CD4-positive, alpha-beta T cell treated with Interleukin-6 at 100 ng/mL for 8 hours (primary cell): ENCODE measurements at places on chromosomes 1 and 21.

GRCh38 chr1:202576816-202577215 lies 133.4 kb downstream of the SYT2 start:
- DNase-seq = no peak

DNA sequence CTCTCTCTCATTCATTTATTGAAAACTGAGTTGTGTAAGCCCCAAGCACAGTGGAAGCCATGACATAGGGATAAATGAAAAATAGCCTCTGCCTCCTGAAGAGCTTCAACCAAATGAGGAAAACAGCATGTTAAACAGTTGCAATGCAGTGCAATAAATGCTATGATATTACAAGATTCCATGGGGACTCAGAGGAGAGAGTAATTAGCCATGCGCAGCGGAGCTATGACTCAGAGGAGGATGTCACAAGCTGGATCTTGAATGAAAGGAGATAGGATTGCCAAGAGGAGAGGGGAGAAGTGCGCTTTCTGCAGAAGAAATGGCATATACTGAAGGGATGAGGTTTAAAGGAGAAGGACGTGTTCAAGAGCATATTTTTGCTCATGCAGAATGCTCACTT lies 231.3 kb upstream of the PLXNA2 start:
- no peak for DNase-seq

DNA sequence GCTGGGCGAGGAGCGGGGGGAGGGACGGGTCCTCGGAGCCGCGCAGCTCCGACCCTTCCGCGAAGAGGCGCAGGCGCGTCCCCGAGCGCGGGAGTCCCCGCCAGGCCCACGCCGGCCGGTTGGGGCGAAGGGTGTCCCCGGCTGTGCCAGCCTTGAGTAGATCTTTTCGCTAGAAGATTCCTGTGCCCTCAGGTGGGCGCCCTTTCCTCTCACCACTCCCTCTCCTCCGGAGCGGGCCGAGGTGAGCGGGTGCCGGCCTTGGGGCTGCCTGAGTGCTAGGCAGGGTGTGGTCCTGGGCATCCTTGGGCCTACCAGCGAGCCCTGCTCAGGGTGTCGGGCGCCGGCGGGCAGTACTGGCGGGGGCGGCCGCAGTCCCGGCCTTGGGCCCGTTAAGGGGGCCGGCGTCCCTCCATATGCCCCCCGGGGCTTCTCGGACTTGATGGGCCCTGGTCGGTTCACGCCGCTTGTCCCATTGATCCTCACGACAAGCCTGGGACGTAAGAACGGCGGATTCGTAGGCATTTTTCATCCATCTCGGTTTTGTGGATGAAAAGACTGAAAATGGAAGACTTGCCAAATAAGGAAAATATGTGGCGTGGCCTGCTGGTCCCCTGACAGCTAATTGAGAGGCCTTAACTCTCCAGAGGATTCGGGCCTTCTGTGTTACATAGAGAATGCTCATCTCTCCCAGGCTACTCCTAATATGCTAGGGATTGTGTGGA lies 712 bp downstream of the DEGS1 start:
- DNase-seq = peak; percentile 42

- no peak for DNase-seq
Observed at GRCh38 chr1:219621047-219621786, 8.3 kb upstream of the ZC3H11B start.

- DNase-seq = no peak
Observed at GRCh38 chr1:94803517-94804441, 16.4 kb upstream of the SLC44A3 start.

- no peak for DNase-seq
Observed at GRCh38 chr1:114756009-114756892, 1.5 kb downstream of the CSDE1 start.

- DNase-seq = no peak
Observed at GRCh38 chr1:192081359-192081758, 76.9 kb upstream of the RGS18 start.

- no peak for DNase-seq
Observed at GRCh38 chr1:41317361-41317760, 43.9 kb upstream of the FOXO6 start.

- no peak for DNase-seq
Observed at GRCh38 chr21:44991538-44992483, 52.0 kb downstream of the SLX9 start.

DNA sequence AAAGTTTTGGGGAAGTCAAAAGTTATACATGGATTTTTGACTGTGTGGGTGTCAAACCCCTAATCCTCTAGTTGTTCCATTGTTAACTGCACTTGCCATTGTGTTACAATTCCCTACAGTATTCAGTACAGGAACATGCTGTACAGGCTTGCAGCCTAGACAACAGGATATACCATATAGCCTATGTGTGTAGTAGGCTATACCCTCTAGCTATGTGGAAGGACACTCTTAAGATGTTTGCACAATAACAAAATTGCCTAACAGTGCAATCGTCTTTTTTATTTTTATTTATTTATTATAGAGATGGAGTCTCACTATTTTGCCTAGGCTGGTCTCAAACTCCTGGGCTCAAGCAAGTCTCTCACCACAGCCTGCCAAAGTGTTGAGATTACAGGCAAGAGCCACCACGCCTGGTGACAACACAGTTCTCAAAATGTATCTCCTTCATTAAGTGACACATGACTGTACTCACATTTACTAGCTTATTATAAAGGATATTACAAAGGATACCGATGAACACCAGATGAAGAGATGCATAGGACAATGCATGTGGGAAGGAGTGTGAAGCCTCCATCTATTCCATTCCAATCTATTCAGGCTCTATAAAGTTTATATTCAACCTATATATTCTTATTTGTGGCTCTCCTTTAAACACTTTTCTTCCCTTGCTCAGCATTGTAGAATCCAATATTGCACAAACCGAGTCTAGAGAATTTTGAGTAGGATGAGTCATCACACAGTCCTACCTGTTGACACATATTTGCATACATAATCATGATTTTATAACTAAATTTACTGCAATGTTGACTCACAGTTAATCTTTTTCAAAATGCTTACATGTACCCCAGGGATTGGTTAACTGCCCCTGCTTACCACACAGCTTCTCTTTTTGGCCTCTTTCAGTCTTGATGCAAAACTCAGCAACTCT lies 28.4 kb upstream of the CEP350 start:
- no peak for DNase-seq

- DNase-seq = no peak
Observed at GRCh38 chr21:40835184-40835694, 11.7 kb downstream of the DSCAM start.

DNA sequence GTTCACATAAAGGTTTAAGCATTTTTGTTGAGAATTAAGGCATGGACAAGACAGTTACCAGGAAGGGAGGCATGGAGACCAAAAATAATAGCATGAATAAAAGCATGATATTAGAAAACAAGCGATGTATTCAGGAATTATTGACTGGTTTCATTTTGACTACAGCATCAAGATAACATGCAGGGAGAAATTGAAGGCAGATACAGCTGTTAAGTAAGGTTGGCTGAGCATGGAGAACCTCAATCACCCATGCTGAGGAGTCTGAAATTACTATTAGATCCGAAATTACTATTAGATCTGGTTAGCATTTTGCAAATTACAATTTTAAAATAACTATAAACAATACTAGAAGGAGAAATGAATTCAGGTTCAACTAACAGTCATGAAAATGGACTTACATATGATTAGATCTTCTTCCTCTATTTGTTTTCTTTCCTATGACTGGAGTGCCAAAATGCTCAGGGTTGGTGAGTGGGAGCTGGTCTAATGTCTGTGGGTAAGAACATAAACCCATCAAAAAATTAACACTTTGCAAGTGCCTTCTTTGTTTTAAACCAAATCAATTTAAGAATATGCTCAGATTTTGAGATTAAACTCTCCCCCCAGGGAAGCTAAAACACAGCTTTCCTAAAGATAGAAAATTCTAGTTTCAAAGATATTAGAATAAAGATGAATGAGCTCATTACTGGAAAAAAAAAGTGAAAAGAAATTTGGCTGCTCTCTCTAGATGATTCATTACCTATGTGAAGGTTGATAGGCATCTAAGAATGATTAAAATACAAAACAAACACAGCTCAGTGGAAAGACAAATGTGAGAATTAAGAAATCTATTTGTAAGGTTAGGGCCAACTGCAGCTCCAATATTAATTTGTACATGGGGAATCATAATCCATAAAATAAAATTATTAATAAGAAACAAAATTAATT lies 81.7 kb downstream of the ARID4B start:
- no peak for DNase-seq

DNA sequence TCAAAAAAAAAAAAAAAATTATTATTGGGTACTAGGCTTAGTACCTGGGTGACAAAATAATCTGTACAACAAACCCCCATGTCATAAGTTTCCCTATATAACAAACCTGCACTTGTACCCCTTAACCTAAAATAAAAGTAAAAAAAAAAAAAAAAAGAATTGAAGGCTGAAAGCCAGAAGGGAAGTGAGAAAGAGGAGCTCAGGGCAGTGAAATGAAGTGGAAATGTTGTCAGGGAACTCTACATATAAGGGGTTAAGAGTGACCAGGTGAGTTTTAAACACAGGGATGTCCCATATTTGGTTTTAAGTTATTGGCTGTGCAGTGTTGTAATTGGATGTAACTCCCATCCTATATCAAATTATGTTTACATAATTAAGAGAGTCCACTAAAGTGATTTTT lies 85.7 kb upstream of the ABCD3 start:
- no peak for DNase-seq

DNA sequence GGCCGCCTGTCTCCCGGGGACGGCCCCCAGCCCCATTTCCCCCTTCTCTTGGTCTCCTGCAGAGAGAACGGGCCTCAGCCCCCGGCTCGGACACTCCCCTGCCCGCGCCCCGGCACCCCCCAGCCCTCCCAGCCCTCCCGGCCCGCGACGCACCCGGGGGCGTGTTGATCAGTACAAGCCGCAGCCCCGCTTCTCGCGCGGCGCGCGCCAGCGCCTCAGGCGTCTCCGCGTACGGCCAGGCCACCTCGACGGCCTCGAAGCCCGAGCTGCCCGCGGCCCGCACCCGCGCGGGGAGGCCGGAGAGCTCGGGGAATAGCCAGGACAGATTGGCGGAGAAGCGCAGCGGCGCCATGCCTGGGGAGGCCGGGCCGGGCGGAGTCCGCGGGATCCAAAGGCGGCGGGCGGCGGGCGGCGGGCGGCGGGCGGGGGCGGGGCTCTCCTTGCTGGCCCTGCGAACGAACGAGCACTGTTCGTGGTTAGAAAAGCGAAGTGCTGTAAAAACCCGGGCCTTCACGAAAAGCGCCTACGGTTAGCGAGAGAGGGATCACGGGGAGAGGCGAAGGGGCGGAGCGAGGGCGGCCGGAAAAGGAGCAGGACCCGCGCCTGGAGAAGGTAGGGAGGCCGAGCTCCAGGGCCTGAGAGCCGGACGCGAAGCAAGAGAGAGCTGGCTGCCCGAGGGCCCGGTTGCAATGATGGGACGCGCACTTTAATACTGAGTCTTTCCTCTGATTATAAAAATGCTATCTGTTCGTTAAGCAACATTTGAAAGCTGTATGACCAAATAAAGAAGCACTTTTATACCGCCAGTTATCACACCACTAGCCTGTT lies at the start of gene HYI:
HYI (minus strand) TSS at position 490 of the 828 bp plus-strand sequence; CDS start at position 352, 138 bp downstream.
- peak; percentile 69 for DNase-seq

GRCh38 chr1:42866549-42866948 lies 20.1 kb downstream of the ZNF691 start:
- DNase-seq = no peak

DNA sequence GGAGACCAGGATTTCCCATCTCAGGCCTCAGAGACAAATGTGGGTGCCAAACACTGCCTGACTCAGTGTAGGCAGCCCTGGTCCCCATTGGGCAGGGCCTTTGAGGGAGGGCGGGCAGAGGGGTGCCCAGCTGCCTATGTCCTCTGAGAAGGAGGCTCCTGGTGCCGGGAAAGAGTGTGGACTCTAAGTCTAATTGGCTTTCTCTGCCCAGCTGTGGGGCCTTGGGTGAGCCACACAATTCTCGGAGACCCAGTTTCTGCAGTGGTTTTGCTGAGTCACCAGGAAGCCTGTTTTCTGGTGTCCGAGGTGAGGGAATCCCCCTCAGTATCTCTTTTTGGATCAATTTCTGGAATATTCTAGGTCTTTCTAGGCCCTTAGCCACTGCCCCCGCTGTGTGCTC lies 35.3 kb upstream of the ACTL8 start:
- DNase-seq = no peak

GRCh38 chr1:22613951-22614350 lies 22.5 kb upstream of the C1QA start:
- no peak for DNase-seq

DNA sequence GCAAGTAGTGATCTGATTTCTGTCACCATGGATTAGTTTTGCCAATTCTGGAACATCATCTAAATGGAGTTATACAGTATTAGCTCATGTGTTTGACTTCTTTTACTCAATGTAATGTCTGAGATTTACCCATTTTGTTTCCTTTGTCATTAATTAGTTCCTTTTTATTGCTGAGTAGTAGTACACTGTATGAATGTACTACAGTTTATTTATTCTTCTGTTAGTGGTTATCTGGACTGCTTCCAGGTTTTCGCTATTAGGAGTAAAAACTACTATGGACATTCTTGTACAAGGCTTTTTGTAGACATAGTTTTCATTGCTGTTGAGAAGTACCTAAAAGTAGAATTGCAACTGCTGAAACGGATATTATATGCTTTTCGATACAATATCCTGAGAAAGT lies 14.1 kb downstream of the SUCO start:
- no peak for DNase-seq

DNA sequence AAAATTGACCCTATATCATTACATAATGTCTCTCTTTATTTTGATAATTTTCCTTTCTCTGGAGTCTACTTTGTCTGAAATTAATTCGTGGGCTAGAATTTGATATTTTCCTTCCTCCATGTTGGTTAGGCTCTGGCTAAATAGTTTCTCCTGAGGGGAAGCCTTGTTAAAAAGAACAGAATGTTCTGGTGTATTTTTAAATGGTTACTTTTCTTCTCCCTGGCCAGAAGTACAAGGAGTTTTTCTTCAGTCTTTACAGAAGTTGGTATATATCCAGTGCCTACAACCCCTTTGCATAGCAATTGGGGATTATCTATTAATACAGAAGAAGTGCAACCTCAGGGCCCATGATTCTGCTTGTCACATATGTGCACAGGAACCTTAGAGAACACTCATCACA lies 185.6 kb upstream of the RAB4A start:
- DNase-seq = no peak

DNA sequence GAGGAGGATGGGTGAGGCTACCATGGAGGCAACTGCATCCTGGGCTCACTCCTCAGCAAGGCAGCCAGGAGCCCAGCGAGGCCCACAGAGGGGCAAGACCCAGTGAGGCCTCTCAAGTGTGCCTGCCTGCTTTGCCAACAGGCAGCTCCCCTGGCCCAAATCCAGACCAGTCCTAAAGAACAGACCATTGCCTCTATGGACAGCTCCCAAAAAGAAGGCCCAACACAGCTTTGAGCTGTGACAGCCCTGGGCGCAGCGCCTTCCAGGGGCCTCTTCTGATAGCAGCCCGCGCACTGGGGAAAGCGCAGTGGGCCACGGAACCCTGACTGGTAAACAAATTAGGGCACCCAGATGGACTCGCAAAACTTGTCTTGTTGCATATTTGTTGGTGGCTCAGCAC lies 25.5 kb downstream of the C1orf198 start:
- DNase-seq = no peak

DNA sequence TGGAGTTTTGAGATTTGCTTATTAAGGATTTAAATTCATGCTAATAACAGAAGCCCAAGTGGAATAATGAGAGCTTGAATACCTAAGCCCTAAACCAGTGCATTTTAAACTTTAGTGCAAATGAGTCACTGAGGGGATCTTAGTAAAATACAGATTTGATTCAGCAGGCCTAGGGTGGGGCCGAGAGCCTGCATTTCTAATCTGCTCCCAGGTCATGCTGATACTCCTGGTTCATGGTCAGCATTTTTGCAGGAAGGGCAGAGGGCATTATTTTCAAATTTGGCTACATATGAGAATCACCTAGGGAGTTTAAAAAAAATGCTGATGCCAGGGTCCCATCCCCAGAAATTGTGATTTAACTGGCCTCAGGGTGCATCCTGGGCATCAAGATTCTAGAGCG lies 39.3 kb downstream of the DNTTIP2 start:
- DNase-seq = no peak
